ENCODE measurements at places on chromosomes 2 and 18.

DNA sequence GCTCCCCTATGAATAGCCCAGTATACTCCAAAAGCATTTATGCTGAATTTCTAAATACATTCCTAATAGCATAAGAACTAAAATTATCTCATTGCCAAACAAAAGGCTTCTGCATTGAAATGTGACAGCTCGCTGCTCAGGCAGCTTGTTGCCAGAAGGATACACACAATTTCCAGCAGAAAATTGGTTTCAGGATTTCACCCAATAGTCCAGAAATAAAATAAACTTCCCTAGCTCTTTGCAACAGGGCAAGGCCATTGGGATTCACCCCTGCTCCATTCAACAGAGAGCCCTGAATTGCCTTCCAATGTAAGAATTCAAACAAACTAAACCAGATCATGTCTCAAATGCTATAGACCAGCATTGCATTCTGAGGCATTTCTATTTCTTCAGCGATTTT lies 70.7 kb downstream of the RBM43 start:
- no peak for DNase-seq

DNA sequence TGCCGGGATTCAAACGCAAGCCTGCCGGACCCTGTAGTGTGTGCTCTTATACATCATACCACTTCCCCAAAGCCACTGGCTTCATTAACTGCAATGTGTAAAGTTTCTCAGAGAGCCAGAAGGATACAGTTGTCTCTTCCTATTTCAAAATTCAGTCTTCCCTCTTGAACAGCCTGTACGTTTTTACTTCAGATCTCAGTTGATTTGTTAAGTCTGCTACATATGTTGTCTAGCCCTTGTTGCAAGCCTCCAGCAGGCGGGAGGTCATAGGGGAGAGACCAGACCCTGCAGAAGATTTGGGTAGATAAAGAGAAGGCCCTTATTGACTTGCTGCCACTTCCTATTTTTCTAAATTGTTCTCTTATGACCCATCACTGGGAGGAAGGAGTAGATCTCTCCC lies 56.2 kb downstream of the ARHGEF33 start:
- DNase-seq: no peak

DNA sequence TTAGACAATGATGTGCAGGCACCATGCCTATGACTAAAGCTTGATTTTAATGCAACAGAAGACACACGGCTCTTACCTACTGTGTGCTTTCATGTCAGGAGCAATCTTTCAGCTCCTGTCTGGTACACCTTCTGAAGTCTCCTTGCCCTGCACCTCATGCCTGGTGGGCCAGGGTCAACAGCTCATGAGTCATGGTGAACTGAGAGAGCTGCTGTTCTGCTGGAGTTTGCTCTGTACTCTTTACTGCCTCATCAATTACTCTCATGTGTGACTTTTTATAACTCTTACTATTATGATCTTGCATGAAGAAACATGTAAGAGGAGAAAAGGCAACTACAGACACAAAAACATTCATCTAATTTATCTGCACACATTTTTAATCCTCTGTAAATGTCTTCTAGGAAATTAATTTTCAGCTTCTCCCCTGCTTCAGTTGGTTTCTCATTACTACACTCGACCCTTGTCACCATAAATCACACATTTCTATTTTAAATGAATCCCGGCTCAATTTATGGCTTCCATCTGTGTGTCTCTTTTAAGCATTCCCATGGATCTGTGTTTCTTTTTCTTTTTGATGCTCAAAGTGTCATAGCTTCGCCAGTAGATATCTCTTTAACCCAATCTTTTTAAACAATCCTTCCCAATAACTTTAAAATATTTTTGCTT lies 9.7 kb downstream of the SERPINB7 start:
- no peak for DNase-seq

GRCh38 chr2:64348386-64349130 lies 105.4 kb upstream of the LGALSL start:
- DNase-seq: no peak

DNA sequence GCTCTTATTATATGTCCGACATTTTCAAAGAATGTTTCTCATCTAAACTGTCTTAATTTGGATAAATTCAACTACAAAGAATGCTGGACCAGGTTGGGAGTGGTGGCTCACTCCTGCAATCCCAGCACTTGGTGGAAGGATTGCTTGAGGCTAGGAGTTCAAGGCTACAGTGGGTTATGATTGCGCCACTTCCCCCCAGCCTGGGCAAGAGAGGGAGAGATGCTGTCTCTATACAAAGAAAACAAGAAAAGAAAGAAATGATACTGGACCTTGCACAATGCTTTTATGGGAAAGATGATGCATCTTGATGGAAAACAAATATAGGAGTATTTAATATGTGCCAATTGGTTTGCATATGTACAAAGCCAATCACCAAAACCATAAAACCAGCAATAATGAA lies 296.7 kb downstream of the LPIN1 start:
- no peak for DNase-seq

DNA sequence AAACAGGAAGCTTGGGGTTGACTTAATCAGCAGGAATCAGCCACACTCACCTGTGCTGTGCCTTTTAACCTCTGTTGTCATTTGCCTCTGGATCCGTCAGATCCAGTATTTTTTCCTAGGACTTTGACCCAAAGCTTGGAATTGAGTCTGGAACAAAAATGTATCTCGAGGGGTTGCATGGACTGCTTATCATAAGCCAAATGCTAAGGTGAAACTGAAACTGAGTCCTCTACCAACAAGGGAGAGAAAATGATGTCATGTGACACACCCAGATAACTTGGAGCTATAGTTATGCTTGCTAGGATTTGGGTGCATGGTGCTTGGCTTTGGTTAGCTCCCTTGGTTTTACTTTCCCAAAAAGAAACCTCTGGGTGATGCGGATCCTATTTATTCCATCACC lies 2158.6 kb upstream of the PIK3C3 start:
- DNase-seq: no peak

- DNase-seq: no peak
These were observed 86.5 kb downstream of the HAUS1 start for GRCh38 chr18:46190667-46191066.

DNA sequence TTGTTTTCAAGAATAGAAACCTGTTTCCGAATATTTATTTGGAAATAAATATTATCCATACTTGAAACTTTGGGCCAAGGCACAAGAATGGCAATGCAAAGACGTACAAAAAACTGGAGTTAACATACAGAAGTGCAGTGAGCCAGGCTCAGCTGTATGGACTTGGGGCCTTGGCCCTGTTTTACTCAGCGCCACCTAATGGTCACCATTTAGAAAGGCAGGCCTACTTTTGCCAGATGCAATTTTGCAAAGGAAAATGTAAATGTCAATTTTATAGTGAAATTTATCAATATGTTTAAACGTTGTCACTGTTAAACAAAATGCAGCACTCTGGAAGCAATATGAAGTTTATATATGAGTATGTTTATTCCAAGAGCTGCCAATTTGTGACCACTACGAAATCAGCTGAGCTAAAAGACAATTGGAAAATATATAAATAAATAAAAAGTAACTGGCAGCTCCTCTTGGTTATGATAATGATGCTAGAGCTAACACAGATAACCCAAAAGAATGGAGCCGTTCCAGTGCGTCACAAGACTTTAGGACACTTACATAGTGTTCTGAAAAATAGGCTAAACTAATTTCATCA lies 155.0 kb downstream of the ARHGAP15 start:
- no peak for DNase-seq

GRCh38 chr18:31399306-31400032 lies 22.9 kb downstream of the DSG4 start:
- no peak for DNase-seq

GRCh38 chr18:12470382-12471075 lies 62.8 kb downstream of the PRELID3A start:
- no peak for DNase-seq

DNA sequence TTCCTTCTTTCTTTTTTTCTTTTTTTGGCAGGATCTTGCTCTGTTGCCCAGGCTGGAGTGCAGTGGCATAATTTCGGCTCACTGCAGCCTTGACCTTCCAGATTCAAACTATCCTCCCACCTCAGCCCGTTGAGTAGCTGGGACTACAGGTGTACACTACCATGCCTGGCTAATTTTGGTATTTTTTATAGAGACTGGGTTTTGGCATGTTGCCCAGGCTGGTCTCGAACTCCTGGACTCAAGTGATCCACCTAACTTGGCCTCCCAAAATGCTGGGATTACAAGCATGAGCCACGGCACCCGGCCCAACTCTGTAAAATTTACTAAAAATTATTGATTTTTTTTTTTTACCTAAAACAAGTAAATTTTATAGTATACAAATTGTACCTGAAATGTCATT lies 360.8 kb downstream of the ALK start:
- no peak for DNase-seq

GRCh38 chr2:24083567-24084385 lies 858 bp downstream of the TP53I3 start:
- DNase-seq: peak; percentile 61

- DNase-seq: no peak
These were observed 42.1 kb upstream of the NEMP2 start for GRCh38 chr2:190576573-190576972.

- DNase-seq: no peak
These were observed 63.6 kb upstream of the MGAT5 start for GRCh38 chr2:134190062-134190806.

- no peak for DNase-seq
These were observed 98.7 kb downstream of the ANKRD44 start for GRCh38 chr2:197211881-197212342.

- DNase-seq: no peak
These were observed 386 bp upstream of the YIPF4 start for GRCh38 chr2:32277363-32277673.

DNA sequence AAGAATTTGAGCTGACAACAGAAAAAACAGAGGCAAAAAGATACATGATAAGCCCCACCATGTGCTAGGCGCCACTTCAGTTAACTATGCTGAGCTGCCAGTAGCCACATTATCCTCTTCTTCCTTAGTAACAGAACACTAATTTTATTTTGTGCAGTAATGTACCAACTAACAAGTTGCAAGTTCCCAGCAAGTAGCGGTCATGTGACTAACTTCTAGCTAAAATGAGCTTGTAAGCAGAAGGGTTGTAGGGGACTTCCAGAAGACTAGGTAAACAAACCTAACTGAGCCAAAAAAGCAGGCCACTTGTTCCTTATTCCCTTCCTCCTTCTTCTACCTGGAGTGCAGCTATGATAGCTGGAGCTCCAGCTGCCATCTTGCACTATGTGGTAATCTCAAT lies 75.5 kb downstream of the DTNB start:
- DNase-seq: no peak

- DNase-seq: no peak
These were observed 34.5 kb downstream of the PTPN2 start for GRCh38 chr18:12849548-12849947.

DNA sequence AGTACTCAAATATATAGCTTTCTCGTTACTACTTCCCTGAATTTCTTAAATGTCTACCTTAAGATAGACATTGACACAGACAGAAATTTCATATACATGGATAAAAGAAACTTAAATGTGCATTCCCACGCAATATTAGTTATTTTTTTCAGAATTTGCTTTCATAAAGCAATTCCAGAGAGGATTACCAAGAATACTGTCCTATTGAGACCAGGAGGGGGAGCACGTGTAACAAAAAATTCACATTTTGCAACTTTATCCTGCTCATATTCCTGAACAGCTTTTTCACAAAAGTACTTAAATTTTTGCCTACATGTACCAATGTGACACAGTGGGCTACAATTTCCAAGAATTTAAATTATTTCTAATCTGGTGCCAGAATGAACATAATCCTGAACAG lies 30.7 kb upstream of the ERCC3 start:
- DNase-seq: no peak

DNA sequence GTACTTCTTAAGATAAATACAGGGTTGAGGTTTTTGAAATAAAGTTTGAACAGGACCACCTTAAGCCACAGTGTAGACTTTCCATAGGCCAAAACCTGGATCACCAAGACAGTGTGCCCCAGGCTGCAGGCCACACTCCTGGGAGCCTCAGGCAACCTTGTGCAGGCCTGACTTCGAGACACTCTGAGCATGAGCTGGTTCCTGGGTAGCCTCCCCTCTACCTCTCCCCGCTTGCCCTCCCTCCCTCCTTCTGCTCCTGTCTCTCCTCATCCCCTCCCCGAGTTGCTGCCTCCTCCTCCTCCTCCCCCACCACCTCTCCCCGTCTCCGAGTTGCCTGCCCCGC lies 10.6 kb upstream of the PROC start:
- DNase-seq: no peak

- no peak for DNase-seq
These were observed 434.7 kb downstream of the PTPRM start for GRCh38 chr18:8001711-8002301.

GRCh38 chr2:4762951-4763376 lies 929.2 kb upstream of the SOX11 start:
- no peak for DNase-seq

DNA sequence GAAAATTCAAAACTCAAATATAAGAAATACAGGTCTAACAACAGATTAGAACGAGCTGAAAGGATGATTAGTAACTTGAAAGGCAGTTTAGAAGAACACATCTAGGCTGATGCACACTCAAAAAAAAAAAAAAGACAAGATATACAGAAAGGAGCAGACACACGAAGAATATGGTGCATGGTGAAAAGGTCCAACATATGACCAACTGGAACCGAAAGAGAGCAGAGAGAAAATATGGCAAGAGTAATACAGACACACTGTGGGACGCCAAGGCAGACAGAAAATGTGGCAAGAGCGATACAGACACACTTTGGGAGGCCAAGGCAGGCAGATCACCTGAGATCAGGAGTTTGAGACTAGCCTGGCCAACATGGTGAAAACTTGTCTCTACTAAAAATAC lies 39.8 kb downstream of the NDUFA10 start:
- DNase-seq: no peak

- no peak for DNase-seq
These were observed 43.5 kb downstream of the TMEM163 start for GRCh38 chr2:134675314-134675713.

GRCh38 chr2:52976143-52976949 lies 791.3 kb upstream of the CHAC2 start:
- DNase-seq: no peak

DNA sequence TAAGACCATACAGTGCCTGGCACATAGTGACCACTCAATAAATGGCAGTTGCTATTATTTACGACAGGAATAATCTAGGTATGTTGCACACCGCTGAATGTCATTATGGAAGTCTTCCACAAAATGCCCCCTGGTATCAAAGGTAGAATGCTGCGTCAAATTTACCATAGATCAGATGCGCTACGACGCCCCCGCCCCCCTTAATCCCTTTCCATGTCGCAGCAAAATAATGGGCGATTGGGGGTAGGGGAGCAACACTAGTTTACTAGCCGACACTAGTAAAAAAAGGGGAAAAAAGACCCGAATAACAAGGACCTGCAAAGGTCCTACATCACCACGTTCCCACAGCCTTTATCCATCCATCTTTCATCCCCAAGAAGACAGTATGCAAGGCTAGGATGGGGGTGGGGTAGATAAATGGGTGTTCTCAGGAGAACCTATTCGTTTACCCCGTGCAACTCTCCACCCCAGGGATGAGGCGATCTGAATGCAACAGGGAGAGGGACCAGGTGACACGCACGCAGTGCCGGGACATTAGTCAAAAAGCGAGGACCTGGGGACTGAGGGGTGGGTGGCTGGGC lies 455 bp downstream of the PREPL start:
- no peak for DNase-seq

Measured in cortex of kidney (tissue), 1 donor.